Activated T-helper 1 cell treated with anti-CD3 and anti-CD28 coated beads, Interleukin-12 subunit alpha, Interleukin-12 subunit beta, Interleukin-2, Interleukin-4 antibody, amounts not matched to agents 30 ng/mL and 10 ng/mL and 1 ng/mL, durations not matched to agents 14 hours and 24 hours and 36 hours (primary cell): ENCODE measurements at places on chromosomes 7 and 10.

- no peak for DNase-seq
These were observed 108.9 kb downstream of the UNCX start for GRCh38 chr7:1341361-1342089.

DNA sequence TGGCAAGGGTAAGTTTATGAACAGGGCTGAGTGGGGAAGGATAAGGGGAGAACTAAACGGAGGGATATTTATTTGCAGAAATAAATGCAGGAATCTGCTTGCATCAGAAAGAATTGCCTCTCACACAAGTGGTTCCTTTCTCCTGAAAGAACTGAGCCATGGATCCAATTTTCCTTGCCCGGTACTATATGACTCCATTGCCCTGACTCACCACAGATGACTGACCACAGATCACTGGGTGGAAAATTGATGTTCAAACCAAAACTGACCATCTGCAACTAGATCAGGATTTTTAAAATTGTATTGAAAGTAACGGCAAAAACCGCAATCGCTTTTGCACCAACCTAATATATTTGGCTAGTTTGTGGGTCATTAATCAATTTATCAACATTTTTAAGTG lies 6.2 kb upstream of the MACC1 start:
- no peak for DNase-seq

- no peak for DNase-seq
These were observed 177.2 kb downstream of the JAZF1 start for GRCh38 chr7:28003408-28003807.

- no peak for DNase-seq
These were observed 332.7 kb upstream of the PFKP start for GRCh38 chr10:2734603-2735002.

GRCh38 chr10:115094416-115095140 lies 1.4 kb downstream of the ATRNL1 start:
- DNase-seq, result no peak

DNA sequence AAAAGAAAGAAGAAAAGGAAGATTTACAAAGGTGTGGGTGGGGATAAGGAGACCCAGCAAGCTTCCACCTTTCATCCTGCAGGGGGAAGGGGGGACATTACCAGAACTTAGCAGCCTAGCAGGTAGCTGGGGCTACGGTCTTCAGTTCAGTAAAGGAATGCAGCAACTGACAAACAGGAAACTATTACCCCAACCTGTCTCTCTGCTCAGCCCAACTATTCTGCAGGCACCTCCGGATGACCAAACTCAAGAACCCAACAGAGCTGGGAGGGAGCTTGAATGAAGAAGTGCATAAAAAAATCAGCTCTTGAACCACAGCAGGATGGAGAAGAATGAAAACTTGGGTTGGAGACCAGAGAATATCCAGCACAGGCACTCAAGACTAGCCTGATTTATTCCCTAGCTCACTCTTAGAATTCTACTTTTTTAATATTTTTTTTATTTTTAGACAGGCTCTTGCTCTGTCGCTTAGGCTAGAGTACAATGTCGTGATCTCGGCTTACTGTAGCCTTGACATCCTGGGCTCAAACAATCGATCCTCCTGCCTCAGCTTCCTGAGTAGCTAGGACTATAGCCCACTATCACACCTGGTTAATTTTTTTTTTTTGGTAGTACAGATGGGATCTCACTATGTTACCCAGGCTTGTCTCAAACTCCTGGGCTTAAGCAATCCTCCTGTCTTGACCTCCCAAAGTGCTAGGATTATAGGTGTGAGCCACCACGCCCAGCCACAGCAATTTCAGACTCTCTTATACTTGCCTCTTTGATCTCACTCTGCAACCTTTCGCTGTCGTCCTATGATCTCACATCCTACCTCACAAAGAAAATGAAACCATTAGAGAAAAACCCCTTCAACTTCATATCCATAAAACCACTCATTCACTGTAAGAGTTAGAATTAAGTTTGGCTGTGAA lies 18.5 kb upstream of the C10orf67 start:
- peak; percentile 55 for DNase-seq

- no peak for DNase-seq
These were observed 114.2 kb downstream of the DYNC1I1 start for GRCh38 chr7:95886501-95887090.

DNA sequence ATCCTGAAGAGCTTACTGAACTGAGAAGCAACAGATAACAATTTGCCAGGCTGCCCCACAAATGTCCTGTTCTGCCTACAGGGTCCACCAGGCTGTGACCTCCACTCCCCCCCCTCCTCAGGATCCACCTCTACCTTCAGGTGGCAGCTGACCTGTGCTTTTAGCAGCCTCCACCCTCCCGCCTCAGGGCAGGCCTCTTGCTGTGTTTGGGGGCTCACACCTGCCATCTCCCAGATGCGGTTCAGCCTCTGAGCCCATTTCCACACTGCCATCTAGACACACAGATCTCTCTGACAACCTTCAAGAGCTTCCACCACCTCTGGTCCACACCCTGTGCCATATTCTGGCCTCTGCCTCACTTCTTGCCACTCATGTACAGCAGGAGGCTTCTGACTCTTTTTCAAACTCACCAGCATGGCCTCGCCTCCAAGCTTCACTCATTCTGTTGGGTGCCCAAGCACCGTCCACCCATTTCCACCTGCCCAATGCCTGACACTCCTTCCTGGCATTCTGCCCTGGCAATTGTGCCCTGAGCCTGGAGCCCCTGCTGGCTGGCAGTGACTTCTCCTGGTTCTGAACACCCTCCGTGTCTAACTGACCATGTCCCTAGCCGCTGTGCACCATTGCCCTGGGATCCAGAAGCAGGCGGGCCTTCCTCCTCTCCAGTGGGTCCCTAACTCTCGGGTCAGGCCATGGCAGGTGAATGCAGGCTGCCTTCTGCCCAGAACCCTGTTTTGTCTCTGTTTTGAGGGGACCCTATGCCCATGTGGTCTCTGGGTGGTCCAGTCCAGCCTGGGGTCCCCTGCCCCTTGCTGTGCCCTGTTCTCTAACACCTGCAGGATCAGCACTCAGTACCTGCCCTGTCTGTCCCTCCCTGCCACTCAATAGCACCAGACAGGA lies 18.5 kb downstream of the TMEM72 start:
- DNase-seq, result no peak

GRCh38 chr10:3904419-3904960 lies 119.5 kb upstream of the KLF6 start:
- no peak for DNase-seq

- DNase-seq, result no peak
These were observed 78.6 kb downstream of the ARL5B start for GRCh38 chr10:18737841-18738240.

- no peak for DNase-seq
These were observed 47.5 kb downstream of the RNF133 start for GRCh38 chr7:122651451-122651850.

DNA sequence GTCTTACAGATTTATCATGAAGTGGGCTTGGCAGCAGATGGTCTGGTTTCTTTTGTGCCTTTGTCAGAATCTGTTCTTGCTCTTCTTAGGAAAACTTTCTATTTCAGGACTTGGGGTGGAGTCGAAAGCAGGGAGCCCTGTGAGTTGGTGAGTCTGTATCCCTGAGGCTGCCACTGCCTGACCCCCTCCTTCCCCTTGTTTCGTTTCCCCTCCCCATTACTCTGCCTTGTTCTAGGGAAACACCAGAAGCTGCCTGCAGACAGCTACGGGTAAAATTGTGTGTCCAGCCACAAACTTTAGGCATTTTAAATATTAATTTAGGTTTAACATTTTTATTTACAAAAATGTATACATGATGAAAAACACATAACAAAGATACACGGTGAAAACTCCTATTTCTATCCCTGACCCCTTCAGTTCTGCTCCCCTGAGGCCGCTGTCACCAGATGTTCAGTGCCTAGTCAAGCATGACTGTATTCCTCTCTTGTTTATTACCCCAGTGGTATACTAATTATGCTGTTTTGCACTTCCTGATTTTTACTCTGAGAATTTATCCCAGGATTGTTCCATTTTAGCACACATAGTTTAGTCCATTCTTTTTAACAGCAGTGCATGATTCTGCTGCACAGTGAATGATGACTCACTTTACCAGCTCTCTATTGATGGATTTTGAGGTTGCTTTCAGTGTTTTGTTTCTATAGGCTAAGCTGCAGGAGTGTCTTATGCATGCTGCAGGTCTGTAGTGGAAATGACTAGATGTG lies 9.1 kb downstream of the TSPAN14 start:
- no peak for DNase-seq

GRCh38 chr10:94224656-94225055 lies 138.1 kb downstream of the NOC3L start:
- no peak for DNase-seq

DNA sequence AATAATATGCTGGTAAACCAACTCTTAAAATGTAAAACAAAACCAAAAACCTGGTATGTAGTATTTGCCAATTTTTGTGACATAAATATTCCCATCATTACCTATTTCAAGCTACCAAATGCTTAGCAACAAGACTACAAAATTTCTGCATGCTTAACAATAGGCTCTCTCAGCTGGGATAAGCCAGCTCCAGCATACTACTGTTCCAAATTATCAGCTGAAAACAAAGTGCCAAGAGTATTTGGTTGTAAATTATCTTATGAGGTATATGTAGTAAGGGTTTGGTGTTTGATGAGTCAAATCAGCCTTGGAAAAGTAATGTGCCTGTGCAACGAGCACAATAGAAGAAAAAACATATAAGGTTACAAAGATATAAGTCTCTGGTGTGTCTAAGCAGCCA lies 263.2 kb downstream of the HGF start:
- no peak for DNase-seq

DNA sequence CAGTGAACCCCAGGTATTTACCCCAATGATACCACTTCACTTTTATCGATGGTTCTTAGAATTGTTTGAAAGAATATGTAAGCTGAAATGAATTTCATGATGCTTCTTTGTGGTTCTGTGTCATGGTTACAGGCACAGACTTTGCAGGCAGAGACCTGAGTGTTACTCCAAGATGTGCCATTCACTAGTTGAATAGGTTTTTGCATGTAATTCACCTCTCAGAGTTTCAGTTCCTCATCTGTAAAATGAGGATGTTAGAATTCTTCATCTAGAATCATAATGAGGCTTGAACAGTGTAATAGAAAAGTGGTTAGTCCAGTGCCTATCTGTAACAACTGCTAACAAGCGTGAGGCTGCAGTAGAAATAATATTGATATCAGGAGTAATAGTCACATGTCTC lies 54.6 kb downstream of the VSTM2A start:
- no peak for DNase-seq

GRCh38 chr7:10939237-10939910 lies 34.3 kb upstream of the PHF14 start:
- DNase-seq, result no peak

GRCh38 chr10:43903451-43903850 lies 254.8 kb upstream of the ZNF32 start:
- DNase-seq, result no peak

GRCh38 chr10:121577568-121577967 lies 20.7 kb downstream of the FGFR2 start:
- DNase-seq, result no peak

- DNase-seq, result no peak
These were observed 5.3 kb downstream of the AGMO start for GRCh38 chr7:15556339-15557105.

DNA sequence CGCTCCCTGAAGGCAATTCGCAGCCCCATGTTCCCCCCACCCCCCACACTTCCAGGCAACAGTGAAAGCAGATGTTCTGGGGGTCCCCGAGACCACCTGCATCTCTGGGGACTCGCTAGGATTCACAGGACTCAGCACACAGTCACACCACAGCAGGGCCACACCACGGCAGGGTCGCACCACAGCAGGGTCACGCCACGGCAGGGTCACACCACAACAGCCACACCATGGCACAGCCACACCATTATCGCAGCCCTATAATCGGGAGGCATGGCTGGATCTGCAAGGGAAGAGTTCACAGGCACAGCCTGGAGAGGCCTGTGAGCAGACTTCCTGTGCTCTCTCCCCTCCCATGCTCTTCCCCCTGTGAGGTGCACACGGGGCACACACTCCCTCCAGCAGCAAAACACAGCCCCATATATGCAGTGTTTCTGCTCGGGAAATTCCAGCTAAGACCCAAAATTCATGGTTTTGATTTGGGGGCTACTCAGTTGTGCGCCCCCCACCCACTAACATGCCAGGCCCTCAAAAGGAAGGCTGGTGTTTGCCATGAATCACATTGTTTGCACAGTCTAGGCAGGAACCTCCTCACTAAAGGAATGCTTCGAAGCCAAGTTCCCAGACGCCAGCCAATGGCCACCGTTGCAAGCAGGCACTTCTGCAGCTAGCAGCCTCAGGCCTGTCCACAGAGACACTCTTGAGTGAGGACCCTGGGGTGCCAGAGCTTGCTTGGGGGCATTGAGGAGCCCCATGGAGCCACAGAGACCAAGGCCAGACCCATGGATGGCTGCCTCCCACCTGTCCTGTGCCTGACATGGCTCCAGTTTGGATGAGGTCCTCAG lies 7.0 kb upstream of the DPYSL4 start:
- DNase-seq, result no peak

DNA sequence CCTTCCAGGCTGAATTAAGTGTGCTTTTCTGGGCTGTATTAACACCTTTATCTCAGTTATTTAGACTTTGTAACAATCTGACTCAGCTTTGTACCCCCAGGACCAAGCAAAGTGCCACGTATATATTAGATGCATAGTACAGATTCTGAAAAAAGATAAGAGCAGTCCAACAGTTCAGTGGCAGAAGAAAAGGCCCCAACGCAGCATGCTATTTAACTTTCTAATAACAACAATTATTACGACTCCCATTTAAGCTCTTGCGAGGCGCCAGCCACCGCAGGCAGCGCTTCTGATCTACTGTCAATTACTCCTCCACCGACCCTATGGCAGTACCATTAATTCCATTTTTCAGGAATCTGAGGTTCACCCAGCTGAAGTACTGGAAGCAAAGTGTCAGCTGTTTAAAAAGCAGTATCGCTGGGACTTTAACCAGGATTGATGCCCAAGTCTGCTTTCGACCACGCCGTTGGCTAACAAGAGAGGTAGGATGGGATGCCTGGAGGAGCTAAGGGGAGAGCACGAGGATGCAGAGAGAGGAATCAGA lies 638 bp downstream of the LIPA start:
- DNase-seq, result no peak

DNA sequence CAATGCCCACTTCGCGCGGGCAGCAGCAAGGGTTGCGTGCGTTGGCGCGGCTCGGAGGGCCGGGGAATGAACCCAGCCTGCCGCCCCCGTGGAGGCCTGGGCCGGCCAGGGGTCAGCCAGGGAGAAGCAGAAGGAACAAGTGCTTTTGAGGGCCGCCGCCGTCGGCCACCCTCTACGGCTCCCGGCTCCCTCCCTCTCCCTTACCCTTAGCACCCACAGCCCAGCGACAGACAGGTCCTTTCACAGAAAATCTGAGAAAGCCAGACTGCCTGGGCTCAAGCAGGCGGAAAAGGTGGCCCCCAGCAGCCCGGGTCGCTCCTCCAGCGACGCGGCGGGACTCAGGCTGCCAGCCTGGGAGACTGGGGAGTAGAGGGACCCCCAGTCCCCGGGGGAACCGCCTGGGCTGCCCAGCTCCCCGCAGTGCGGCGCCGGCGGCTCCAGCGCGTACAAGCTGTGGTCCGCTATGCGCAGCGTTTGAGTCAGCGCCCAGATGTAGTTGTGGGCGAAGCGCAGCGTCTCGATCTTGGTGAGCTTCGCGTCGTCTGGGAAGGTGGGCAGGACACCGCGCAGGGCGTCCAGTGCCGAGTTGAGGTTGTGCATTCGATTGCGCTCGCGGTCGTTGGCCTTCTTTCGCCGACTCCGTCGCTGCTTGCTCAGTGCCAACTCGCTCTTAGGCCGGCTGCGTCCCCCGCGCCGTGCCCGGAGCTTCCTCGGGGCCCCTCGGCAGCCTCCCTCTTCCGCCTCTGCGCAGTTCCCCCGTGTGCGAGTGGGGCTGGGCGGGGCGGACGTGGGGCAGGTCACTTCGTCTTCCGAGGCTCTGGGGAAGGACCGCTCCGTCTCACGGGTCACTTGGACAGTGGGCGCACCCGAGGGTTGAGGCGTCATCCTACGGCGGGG lies 815 bp downstream of the NEUROG3 start:
- no peak for DNase-seq
